Transverse colon (tissue), 4 donors: ENCODE measurements at places on chromosomes 4 and X. TPM values are rescaled to one million over a fixed set of nuclear protein-coding genes. Genes with fewer than 3 reads are reported as not detected.

- no peak for DNase-seq
These were observed 157.4 kb upstream of the AMOT start for GRCh38 chrX:112997991-112998390.

The DGKQ gene
- 105 TPM for total RNA-seq

The CFAP299 gene
- total RNA-seq: not detected

GRCh38 chr4:182939680-182940079, 22.5 kb upstream of the DCTD start:
- DNase-seq: no peak

- no peak for DNase-seq
These were observed 57.8 kb downstream of the APBB2 start for GRCh38 chr4:41156574-41156973.

The USP17L12 gene
- total RNA-seq: not detected

DNA sequence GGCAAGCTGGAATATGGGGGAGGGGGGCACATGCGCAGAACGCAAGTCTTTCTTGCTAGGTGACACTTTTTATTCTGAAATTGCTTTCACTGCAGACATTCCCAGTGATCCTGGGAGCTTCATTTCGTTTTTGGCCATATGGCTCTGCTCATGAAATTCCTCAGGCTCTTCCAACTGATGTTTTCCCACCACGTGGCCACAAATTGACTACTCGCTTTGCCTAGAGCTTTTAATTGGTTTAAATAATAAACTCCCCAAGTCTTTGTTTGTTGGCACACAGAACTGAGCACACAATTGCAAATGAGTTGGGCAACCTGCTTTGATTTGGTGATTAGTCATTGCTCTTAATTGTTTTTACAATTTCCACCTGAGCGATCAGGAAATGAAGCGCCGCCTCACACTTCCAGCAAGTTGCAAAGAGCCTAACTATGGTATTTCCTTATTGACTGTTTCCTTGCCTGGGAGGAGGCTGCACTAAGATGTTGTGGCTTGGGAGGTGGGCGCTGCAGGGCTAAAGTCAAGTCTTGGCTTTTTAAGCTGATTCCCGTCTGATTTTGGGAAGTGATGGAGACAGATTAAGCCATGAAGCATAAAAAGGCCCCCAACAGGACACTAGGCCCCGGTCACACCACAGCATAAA, 282.5 kb downstream of the ZIC3 start:
- no peak for DNase-seq

DNA sequence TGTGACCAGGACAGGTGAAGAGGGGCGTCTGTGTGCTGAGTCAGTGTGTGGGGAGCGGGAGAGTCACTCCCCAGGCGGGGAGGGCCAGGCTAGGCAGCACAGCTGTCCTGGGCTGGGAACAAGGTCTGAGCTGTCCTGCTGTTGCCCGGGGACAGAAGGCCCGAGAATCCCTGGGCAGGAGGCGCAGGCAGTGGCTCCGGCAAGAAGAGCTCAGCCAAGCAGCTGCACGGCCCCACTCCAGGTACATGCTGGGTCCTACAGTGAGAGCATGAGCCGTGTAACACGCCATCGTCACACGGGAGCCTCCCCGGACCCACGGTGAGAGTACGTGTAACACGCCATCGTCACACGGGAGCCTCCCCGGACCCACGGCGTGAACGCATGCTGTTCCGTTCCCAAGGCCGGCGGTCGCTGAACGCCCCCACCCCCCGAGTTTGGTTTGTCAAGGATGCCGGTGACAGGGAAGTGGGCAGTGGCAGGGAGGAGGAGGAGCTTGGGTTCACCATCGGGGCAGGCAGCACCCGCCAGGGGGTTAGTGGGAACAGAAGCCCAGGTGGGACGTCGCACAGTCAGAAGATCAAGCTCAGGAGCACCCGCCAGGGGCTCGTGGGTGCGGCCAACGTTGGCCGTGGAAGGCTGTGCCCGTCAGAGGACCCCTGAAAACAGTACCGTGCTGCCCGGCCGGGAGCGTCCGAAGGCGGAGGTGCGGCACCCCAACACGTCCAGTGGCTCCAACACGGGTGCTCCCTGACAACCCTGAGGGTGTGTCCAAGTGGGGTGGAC, 15.6 kb downstream of the PPP2R3B start:
- DNase-seq: no peak

DNA sequence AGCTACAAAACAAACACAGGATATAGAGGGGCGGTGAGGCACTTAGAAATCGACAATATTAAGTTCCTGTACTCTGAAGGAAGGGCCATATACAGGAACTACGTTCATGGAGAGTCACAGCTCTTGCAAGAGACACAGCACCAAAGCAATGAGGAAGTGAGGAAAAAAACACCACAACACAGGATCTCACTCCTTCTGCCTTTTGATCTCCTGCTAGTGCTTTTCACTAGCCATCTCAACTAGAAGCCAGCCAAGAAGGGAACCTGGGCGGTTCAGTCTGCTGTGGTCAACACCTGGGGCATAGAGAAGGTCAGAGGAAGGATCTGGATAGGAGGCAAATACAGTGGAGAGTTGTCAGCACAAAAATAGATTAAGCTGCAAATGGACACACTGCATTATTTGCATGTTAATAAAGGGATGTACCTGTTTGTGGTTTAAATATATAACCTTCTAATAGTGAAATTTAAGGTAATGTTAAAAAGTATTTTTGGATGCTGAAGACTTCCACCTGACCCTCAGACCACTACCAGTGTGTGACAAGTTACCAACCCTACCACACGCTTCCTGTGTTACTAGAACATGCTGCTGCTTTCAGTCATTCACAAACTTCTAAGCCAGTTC, 104.6 kb downstream of the DTHD1 start:
- DNase-seq: peak; percentile 11

The CCNQ gene
- total RNA-seq: 24.5 TPM

The MAPK10 gene
- total RNA-seq: 50.0 TPM

DNA sequence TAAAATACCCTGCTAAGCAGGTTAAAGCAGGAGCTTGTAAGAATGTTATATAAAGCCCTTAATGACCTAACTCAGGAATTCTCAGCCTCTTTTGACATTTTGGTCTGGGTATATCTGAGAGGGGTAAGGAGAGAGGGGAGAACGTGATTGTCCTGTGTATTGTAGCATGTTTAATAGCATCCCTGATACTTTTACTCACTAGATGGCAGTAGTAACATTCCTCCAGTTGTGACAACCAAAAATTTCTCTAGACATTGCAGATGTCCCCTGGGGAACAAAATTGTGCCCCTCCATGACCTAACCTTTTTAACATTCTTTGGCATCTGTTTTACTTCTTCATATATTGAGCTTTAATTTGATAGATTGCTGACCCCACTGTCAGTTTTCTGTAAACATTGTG, 17.9 kb downstream of the SMARCA5 start:
- DNase-seq: no peak

The MAGEA9B gene
- not detected for total RNA-seq

- DNase-seq: no peak
These were observed 1312.6 kb downstream of the PCDH18 start for GRCh38 chr4:136219592-136220125.

The PRKX gene
- 24.8 TPM for total RNA-seq
